Stimulated activated CD4-positive, alpha-beta T cell treated with anti-CD3 and anti-CD28 coated beads, Interleukin-15, amount 100 ng/mL, for 24 hours (primary cell): ENCODE measurements at places on chromosomes 2 and 18.

DNA sequence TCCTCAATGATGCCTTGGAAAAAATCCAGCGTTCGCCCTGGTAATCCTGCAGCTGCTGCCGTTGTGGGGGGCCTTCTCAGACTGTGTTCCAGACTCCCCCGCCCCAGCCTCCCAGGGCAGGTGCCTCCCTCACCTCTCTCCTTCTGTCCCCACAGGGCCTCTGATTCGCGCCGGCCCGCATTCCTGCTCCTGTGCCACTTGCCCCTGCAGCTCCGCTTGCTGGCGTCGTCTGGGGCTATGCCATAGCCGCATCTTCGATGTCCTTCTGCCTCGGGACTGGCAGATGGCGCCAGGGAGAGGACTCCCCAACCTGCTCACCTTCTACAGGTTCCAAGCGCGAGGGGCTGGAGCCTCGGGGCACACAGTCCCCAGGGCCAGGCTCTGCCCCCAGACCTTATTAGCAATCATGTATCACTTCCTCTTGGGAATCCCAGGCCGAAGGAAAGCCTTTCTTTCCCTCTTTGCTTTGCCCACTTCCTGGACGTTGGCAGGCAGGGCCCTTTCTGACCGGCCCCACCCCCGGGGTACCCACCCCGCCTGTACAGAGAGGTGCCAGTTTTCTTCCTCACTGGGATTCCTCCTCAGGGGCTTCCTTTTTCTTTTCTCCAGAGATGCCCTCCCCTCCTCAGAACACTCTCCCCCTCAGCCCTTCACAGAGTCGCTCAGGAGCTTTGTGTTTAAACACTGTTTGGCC is 4.4 kb downstream of the SPATA3 start:
- DNase-seq: no peak

- no peak for DNase-seq
Observed at GRCh38 chr2:120991441-120991840, 255.8 kb downstream of the GLI2 start.

- no peak for DNase-seq
Observed at GRCh38 chr2:151906633-151906998, 78.4 kb upstream of the ARL5A start.

DNA sequence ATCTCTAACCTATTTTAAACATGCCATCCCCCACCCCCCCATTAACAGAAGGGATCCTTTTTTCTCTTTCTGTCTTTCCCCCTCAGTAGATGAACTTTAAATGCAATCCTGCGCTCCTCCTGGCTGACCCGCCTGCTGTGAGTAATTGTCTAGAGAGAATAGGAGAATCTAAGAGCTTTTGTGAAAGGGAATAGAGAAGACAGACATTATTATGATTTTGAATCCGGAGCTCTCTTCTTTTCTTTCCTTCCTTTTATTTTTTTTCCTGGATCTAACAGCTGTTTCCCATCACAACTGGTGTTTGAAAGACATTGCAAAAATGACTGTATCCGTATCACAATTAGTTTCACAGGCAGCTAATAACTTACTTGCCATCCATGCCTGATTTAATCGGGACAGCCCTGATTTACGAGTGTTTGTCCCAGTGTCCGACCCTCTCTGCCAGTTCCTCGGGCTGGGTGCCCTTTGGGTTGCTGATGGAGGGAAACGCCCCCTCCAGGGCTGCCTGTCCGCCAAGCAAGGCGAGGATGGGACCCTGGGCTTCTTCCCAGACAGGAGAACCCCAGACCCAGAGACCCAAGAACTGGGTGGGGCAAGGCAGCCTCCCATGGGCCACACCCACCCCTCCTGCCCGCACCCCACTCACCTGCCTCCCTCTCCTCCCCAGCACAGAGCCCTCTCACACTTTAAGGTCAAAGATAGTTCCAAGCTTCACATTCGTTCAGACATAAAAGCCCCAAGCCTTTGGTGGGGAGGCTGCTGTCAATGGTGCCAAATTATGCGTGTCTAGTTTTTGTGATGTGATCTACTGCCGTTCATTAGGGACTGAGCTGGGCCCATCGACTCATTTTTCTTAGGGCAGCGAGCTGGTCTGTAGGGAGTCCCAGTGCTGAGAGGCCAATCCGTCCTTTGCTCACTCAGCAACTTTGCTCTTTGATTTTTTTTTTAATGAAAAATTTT is 231.7 kb downstream of the ZNF516 start:
- DNase-seq: no peak

DNA sequence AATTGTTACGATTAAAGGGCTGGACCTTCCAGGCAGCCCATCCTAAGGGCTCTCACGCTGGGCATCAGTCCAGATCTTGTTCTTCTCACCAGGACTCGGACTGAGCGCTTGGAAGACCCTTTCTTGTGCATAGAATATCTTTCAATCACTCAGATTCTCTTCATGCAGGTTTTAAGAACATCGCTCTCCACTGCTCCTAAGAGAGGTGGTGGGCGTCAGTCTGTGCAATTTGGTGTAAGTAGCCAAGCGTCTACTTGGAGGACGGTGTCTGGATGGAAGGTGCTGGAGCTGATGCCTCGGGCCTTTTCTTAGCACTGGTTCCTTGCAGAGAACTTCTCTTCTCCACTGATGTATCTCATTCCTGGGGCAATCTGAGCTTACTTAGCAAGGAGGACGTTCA is 68.7 kb downstream of the ASB1 start:
- DNase-seq: no peak

DNA sequence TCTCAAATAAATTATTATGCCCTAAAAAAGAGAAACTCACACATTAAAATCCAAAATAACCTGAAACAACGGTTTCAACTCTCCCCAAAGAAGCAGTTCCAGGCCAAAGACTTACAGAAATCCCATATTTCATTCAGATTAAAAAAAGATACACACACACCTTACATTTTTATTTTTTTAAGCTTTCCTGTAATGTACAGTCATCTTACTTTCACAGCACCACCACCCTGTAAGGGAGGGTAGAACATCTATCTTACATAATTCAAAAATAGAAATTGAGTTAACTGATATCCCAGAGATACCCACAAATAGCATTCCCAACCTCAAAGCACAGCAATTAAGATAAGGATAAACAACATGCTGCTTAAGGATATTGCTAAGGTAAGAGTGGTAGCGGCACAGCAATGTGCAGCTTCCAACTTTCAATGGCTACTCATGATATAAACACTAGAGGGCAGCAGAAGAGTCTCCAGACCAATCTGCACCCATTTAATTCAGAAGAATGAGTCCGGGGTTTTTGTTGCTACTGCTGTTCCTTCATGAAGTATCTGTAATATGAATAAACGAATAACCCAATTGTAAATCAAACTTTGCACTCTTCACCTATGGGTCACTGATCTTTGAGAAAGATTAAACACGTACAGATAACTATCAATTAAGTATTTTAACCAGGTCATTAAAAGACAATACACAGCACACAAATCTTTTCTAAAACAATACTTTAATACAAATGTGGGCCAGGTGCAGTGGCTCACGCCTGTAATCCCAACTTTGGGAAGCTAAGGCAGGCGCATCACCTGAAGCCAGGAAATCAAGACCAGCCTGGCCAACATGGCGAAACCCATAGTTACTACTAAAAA is 11.3 kb downstream of the GFPT1 start:
- no peak for DNase-seq

DNA sequence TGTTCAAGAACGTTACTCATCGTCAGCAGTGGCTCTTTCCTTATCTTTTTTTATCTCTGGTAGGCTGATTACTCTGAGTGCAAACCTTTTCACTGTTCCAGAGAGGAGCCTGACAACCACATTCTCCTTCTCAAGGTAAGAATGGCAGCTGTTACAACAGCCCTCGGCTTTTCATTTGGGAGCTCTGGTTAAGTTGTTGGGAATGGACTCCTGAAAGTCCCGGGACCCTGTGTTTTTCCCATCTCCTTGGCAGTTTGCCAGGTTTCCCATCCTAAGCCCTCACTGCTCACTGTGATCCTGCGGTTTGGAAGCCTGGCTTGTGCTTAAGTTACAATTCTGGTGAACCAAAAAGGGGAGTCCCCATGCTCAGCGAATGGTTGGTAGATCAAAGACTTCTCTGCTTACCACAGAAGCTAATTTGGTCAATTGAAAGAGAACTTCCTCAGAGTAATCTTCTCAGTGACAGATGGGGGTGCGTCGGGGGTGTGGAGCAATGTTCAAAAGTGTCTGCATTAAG is 122.3 kb downstream of the LYPD6B start:
- peak; percentile 46 for DNase-seq

DNA sequence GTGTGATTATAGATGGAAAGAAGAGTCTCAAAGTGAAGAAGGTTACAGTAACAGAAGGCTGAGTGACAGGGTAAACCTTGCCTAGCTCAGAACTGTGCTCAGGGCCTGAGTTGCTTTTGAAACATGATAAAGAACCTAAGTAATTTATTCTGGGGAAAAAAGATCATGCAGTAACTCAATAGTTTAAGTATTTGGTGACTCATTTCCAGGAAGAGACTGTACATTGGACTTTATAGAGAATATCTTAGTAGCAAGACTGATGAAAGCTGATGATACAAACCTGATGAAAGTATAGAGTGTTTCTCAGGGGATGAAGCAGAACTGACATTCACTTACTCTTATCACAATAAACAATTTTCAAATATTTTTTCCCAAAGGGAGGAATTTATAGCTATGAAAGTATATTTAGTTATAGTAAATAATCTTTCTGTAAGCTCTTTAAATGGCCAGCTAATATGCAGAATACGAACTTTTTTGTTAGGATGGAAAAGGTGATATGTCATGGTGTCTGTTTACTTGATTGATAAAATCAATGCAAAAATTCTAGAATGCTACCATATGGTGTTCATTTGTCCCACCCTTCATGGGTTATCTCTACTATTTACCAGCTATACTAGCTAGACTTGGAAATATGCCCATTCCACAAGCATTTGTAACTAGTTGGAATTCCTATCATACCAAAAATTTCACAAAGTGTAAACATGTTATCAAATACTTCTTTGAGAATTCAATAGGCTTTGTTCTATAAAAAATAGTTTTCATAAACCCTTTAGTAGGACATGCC is 1265.5 kb upstream of the ACVR2A start:
- DNase-seq: no peak

DNA sequence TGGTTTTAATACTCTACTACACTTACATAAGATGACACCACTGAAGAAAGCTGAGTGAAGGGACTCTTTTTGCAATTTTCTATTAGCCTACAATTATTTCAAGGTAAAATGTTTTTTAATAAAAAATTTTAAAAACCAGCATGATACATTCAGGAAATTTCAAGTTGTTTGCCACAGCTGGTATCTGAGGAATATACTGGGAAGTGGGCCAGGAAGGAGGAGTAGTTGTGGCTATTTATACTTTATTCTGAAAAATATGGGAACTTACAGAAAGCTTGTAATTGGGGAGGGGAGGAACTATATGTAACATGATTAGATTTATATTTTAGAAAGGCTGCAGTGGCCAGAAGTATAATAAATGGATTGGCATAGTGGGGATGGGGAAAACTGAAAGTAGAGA is 40.8 kb downstream of the WDR35 start:
- no peak for DNase-seq

DNA sequence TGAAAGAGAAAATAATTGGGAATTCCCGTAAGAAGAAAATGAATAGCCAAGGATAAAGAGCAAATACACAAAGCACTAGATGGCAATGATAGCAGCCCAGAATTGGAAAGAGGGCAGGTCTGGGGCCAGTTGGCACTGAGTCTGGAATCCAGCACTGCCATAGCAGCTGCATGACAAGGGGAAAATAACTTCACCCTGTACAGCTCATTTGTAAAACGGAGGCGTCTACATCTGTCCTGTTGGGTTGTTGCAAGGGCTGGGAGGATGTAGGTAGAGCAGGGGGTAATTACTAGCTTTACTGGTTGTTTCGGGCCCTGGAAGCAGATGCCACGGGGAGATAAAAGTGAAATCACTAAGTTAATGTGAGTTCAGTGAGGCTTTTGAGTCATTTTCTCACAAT is 110.0 kb upstream of the RASGRP3 start:
- DNase-seq: no peak

- no peak for DNase-seq
Observed at GRCh38 chr2:229154381-229154780, 116.7 kb downstream of the PID1 start.

DNA sequence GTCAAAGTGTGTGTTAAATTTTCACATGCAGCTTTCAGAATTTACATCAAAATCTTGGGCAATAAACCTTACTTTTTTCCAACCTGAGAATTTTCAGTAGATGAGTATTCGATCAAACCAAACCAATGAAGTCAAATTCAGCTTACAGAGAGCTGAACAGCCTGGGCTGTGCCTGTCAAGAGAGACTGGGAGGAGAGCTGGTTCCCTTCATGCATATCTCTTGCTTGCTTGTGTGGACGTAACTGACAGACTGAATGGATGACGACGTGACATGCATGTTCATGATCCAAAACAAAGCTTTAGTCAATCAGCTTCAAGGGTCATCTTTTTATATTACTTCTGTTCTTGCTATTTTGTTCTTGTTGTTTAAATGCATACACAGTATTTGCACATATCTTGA is 145.2 kb downstream of the GALNT3 start:
- DNase-seq: no peak

DNA sequence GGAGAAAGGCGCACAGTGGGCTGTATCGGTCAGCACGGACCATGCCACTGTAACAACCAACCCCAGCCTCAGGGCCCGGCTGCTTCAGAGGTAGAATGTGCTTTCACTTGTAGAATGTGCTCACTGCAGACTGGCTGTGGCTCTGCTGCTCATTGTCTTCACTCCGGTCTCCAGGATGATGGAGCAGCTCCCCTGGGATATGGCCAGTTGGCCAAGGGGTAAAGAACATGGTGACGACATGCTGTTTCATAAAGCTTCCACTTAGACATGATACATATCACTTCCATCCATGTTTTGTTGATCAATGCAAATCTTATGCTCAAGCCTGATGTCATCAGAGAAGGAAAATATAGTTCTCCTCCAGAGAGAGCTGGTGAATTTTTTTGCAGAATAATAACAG is 127.7 kb downstream of the SMAD2 start:
- DNase-seq: no peak

GRCh38 chr2:62149708-62150107 is 46.2 kb upstream of the B3GNT2 start:
- no peak for DNase-seq

DNA sequence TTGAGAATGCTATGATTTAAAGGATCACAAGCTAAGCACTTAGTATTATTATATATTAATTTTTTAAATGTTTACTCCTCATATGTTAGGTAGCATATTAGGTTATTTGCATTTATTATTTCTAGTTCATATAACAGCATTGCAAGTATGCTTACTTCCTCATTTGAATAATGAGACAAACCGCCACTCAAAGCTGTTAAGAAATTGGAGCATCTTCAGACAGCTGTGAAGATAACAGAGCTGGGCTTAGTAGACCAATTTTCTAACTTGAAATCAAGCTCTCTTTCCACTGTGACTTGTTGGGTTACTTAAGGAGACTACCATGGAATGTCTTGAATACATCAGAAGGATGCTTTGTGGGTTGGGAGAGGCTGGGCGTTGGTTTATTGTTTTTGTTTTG is 139.3 kb downstream of the ASXL3 start:
- DNase-seq: no peak

- no peak for DNase-seq
Observed at GRCh38 chr2:128490881-128491691, 172.4 kb upstream of the HS6ST1 start.
